ENCODE measurements at places on chromosomes 6 and 20.
A peak's percentile ranks its signal among the peaks of the same experiment; 100 is the strongest.

DNA sequence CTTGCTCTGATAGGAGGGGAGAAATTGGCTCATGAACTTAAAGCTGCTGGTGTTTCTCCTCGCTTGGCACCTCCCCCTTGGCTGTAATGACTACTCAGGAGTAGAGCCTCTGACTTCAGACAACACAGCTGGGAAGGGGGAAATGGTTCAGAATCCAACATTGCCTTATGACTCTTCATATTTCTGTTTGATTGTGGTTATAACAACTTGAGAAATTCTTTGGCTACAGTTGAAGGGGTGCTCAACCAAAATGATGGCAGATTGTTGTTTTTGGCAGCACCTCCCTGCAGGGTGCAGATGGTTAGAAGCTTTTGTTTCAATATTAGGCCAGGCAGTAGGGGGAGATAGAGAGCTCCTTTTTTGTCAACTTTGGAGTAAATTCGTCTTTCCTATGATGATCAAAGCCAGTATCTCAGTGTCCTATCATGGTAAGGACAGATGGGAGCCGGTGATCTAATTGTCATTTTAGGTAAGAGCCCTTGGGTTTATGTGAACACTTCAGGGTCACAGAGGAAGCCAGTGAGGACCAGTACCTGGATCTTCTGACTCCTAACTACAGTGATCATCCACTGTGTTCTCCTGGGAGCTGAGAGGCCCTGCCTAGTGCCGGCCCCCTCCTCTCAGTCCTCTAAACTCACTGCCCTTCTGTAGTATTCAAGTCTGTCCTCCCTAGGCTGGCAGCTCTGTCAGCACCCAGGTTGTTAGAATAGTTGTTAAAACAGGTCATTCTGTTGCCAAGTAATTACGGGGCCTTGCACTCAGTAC is 39.9 kb downstream of the RPRD1B start:
- peak; percentile 52 for DNase-seq

DNA sequence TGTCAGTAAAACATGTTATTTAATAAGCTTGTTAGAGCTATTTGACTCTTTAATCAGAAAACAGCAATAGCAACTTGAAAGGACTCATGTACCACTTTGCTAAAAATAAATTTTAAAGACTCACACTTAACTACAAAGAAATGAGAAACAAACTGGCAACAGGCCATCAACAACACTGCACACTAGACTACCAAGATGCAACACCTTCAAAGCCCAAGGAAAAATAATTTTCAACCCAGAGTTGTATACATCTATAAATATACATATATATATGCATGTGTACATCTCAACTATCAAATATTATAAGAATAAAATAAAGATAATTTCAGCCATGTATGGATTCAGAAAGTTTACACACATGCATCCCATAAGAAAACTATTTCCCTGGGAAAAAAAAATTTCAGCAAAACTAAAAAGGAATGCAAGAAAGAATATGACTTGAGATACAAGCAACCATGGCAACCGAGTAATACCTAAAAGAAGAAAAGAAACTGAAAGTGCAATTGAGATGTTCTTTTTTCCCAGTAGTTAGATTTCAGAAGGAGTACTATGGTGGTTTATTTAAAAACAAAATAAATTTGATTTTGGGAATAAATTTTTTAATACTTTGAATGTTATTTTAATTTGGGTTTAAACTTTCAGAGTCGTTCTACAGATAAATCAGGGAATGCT is 303.8 kb downstream of the UBE3D start:
- DNase-seq = no peak

DNA sequence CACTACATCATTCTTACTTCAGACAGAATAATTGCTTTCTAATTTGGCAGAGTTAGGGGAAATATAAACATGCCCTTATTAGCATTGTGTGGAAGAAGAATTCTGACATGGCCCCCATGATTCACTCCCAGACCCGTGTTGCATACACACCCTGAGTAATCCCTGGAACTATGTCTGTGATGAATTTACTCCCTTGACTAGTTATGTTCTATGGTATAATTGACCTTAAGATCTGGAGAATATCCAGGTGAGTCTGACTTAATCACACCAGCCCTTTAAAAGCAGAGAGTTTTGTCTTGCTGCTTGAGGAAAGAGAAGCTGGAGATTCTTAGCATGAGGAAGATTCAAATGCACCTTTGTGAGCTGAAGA is 262.9 kb downstream of the SOX4 start:
- DNase-seq = no peak

- no peak for DNase-seq
Measured at GRCh38 chr6:85079761-85080160, 315.4 kb upstream of the TBX18 start.

DNA sequence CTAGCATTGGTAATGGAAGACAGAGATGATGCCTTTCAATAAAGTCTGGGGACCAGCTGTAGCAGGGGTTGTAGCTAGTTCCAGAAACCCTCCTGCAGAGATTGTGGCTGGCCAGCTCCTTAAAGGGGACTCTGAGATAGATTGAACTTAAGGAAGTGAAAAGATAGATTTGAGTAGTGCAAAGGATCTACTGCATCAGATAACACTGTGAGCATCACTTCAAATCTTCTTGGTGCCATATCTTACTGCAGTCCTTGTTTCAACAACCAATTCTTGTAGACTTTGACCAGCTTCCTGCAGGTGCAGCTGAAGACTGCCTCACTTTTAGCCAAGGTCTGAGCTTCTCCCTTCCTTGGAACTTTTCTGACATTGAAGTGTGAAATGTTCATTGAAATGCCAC is 14.8 kb upstream of the CEP162 start:
- no peak for DNase-seq

DNA sequence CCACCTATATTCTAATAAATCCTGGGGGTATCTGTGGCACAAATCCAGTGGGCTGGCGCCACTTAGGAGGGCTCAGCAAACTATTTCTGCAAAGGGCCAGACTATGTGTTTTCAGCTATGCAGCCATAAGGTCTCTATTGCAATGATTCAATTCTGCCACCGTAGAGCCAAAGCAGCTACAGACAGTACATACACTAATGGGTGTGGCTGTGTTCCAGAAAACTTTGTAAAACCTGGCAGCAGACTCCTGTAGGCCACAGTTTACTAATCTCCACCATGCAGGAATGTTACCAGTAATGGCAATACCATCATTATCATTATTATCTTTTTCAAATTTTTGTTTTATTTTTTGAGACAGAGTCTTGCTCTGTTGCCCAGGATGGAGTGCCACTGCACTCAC is 65.7 kb downstream of the SULF2 start:
- DNase-seq = no peak

GRCh38 chr20:33490023-33490933 is at the start of gene CBFA2T2:
Gene CBFA2T2 (plus strand): TSS chr20:33490096. CDS start chr20:33490268, 172 bp downstream.
- no peak for DNase-seq
